ENCODE measurements at places on chromosomes 6 and 20. TPM values are rescaled to one million over a fixed set of nuclear protein-coding genes. Genes with fewer than 3 reads are reported as not detected.

DCDC2 gene
- total RNA-seq, result 0.03 TPM

CAGE1 gene
- total RNA-seq, result 0.07 TPM

LY6G6F gene
- not detected for total RNA-seq

BTNL2 gene
- total RNA-seq, result not detected

PEX7 gene
- 13.1 TPM for total RNA-seq

CTAGE9 gene
- total RNA-seq, result not detected

CEBPB gene
- total RNA-seq, result 54.6 TPM

TBX18 gene
- 45.0 TPM for total RNA-seq

MEI4 gene
- not detected for total RNA-seq

NFKBIL1 gene
- 22.7 TPM for total RNA-seq

FAM209A gene
- total RNA-seq, result not detected

LPA gene
- total RNA-seq, result not detected

RCAN2 gene
- 2.3 TPM for total RNA-seq

CASS4 gene
- total RNA-seq, result 0.23 TPM

AGPAT4 gene
- 9.0 TPM for total RNA-seq

HLA-DMB gene
- 0.07 TPM for total RNA-seq

TENT5A gene
- 63.9 TPM for total RNA-seq

BYSL gene
- 18.2 TPM for total RNA-seq

SNAI1 gene
- total RNA-seq, result 2.3 TPM

GCNT2 gene
- 2.0 TPM for total RNA-seq

SLC17A1 gene
- not detected for total RNA-seq

HLA-DOB gene
- 0.10 TPM for total RNA-seq

EHMT2 gene
- 69.7 TPM for total RNA-seq

C20orf144 gene
- not detected for total RNA-seq

KCNQ5 gene
- total RNA-seq, result 7.8 TPM

ENPP4 gene
- total RNA-seq, result 17.1 TPM

SNX5 gene
- total RNA-seq, result 59.6 TPM

LST1 gene
- 0.23 TPM for total RNA-seq

EDEM2 gene
- total RNA-seq, result 101 TPM

OVOL2 gene
- total RNA-seq, result not detected

BLCAP gene
- 31.1 TPM for total RNA-seq

IRAK1BP1 gene
- total RNA-seq, result 4.2 TPM

CCDC170 gene
- 0.46 TPM for total RNA-seq

EPPIN gene
- total RNA-seq, result 0.39 TPM

PPP1R3G gene
- total RNA-seq, result 3.0 TPM

PARD6B gene
- 0.20 TPM for total RNA-seq

SLC25A27 gene
- total RNA-seq, result 7.0 TPM

ZFP57 gene
- total RNA-seq, result 0.07 TPM

BTN1A1 gene
- total RNA-seq, result not detected

MRAP2 gene
- 2.7 TPM for total RNA-seq

SLC32A1 gene
- total RNA-seq, result not detected

PRPH2 gene
- 0.91 TPM for total RNA-seq

MUC21 gene
- total RNA-seq, result not detected

THEMIS gene
- not detected for total RNA-seq

ZNF311 gene
- total RNA-seq, result 0.99 TPM

KIF6 gene
- total RNA-seq, result 0.33 TPM

MEP1A gene
- not detected for total RNA-seq

HAO1 gene
- total RNA-seq, result not detected

ZBTB46 gene
- 4.3 TPM for total RNA-seq

DDAH2 gene
- 66.1 TPM for total RNA-seq

GNAS-AS1 gene
- total RNA-seq, result 0.72 TPM

MUC22 gene
- total RNA-seq, result not detected

MAP1LC3A gene
- total RNA-seq, result 28.3 TPM

GSTA3 gene
- not detected for total RNA-seq

PACRG gene
- total RNA-seq, result 0.20 TPM
